ENCODE measurements at places on chromosomes 11 and 22.
A peak's percentile ranks its signal among the peaks of the same experiment; 100 is the strongest.

GRCh38 chr11:93507517-93507916 is 35.7 kb downstream of the SMCO4 start:
- no peak for DNase-seq

GRCh38 chr11:94025690-94026394 is 4.7 kb downstream of the HEPHL1 start:
- DNase-seq, result no peak

- no peak for DNase-seq
Measured at GRCh38 chr22:20762233-20762796, 11.6 kb upstream of the SERPIND1 start.

DNA sequence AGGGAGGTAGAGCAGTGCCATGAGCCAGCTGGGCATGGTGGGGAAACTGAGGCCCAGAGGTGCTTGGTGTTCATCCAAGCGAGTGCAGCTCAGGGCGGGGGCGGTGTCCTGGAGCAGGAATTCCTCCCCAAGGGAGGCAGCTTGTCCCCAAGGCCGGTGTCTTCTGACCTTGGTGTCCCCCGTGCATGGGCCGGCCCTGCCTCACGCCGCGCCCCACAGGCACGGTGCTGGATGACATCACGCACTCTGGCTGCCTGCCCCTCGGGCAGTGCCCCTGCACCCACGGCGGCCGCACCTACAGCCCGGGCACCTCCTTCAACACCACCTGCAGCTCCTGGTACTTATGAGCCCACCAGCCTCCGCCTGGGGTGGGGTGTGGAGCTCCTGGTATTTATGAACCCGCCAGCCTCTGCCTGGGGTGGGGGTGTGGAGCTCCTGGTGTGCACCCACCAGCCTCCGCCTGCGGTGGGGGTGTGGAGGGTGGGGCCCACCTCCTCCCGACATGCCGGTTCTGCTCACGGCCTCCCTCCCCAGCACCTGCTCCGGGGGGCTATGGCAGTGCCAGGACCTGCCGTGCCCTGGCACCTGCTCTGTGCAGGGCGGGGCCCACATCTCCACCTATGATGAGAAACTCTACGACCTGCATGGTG is 6.7 kb downstream of the MUC5B start:
- no peak for DNase-seq

GRCh38 chr22:33792832-33793231 is 127.4 kb downstream of the LARGE1 start:
- DNase-seq, result no peak

DNA sequence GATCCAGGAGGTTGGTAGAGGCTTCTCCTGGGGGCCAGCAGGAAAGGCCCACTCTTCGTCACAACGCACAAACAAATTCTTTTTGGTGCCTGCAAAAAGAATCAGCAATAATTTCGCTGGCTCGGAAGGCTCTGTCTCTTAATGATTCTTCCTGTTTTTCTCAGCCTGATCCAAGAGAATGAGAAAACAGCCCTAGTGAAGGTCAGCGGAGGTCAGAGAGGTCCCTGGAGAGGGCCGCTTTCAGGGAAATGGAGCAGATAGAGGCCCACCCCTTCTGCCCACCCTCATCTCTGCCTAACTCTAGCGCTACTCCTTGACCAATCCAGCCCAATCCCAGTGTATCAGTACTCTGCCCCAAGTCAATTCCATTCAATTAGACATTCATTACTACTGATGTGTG is 19.2 kb downstream of the LRRC55 start:
- no peak for DNase-seq

GRCh38 chr11:94694309-94695060 is 73.7 kb upstream of the AMOTL1 start:
- DNase-seq, result no peak

DNA sequence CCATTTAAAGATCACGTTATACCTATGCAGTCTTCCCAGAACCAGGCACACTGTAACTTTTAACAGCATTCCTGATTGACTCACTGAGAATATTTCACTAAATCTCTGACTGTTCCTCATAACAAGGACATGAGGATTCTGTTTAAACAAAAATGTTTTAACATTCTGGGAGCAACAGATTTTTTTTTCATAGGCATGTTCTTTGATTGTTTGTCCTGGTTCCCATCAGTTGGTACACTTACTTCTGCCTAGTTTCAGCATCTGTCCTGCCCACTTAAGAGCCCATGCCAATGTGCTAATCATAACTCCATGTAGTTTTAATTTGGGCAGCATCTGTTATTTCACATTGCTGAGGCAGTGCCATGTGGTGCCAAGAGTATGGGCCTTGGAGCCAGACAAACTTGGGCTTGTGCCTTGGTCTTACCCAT is 138.5 kb upstream of the CTSC start:
- DNase-seq, result no peak

- DNase-seq, result no peak
Measured at GRCh38 chr11:103587901-103588788, 448.3 kb upstream of the DDI1 start.

DNA sequence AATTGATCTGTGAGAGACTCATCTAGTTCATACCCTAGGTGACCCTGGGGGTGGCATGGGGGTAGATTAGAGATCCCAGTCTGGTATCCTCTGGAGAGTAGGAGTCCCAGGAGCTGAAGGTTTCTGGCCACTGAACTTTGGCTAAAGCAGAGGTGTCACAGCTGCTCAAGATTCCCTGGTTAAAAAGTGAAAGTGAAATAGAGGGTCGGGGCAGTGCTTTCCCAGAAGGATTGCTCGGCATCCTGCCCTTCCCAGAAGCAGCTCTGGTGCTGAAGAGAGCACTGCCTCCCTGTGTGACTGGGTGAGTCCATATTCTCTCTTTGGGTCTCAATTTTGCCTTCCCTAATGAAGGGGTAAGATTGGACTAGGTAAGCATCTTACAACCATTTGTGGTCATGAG is 653 bp downstream of the IL18BP start:
- DNase-seq, result no peak

DNA sequence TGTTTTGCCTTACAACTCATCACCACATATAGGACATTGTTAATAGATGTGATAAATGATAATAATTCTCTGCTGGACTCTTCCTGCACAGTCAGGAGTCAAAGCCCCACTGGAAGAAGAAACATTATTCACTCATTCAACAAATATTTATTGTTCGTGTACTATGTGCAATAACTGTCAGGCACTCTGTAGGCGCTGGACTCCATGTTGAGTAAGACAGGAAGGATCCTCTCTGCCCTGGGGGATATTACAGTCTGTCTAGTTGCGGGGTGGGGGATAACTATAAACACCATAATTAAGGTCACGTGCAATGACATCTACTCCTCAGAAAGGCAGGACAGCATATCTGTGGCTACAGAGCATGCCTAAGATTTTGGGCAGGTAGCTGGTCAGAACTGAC is 281.1 kb downstream of the FAT3 start:
- DNase-seq, result no peak

GRCh38 chr11:94128291-94128745 is 323 bp upstream of the PANX1 start:
- DNase-seq, result peak; percentile 60

GRCh38 chr11:16780698-16781550 is 42.5 kb downstream of the C11orf58 start:
- DNase-seq, result no peak

- DNase-seq, result no peak
Measured at GRCh38 chr22:27142286-27142685, 484.9 kb downstream of the MIAT start.

- DNase-seq, result no peak
Measured at GRCh38 chr11:117580866-117581265, 216.2 kb downstream of the DSCAML1 start.

GRCh38 chr11:15213471-15214231 is 98.9 kb downstream of the INSC start:
- DNase-seq, result no peak

DNA sequence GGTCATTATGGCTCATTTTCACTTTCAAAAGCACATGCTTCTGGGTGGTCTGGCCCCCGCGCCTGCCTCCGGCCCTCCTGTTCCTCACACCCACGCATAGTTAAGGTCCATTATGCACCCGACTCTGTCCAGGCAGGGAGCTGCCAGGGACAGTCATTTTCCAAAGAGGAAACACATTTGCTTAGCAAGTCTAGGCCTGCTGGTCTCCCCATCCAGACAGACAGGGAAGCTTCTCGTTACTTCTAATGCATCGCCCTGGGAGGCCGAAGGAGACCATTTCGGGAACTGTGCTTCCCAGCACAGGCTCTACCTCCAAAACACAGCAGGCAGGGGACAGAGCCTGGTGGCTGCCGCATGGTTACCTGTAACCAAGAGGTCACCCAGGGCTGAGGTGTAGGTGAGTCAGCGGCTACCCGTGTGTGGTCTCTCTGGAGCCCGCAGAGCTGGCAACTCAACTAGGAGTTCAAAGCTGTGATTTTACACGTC is 87.1 kb upstream of the SHANK2 start:
- DNase-seq, result no peak

GRCh38 chr11:60477035-60477445 is 15.5 kb upstream of the MS4A12 start:
- peak; percentile 79 for DNase-seq

DNA sequence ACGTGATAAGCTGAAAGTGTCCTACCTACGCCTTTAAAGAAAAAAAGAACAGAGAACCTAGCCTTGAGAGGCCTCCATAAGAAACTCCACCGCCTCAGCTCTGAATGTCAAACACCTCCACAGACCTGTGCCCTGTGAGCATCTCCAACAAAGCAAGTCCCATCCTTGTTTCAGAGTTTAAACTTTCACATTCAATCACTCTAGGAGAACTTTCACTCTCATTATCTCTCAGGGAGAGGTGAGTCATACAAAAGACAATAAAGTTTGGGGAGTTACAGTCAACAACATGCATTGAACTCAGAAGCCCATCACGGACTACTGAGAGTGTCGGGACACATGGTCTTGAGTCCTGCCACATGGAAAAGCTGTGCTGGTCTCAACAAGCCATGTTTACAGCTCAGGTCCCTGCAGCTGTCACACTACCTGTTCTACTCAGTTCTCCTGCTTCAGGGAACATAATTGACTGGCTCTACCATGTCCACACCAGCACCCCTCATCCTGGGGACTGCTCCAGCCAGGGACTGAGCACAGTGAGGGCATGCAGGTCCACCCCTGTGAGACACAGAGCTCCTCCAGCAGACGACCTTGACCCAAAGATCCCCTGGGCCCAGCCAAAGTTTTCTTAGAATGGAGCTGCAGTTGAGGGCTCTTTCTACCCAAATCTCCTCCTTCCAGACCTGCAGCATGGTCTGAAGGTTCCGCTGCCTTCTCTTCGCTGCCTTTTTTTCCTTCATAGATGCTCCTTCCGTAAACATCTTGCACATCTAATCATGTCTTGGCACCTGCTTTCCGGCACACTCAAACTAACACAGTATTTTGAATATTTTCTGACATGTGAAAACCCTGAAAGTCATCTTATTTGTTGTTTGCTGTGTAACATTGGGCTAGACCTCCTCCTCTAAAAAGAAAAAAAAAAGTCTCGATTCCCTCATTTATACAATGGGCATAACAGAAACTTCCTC is 114.9 kb downstream of the ETS1 start:
- DNase-seq, result peak; percentile 92

- DNase-seq, result no peak
Measured at GRCh38 chr11:18361154-18361553, 33.2 kb upstream of the LDHA start.

GRCh38 chr11:115222218-115222862 is 281.9 kb downstream of the CADM1 start:
- peak; percentile 96 for DNase-seq

DNA sequence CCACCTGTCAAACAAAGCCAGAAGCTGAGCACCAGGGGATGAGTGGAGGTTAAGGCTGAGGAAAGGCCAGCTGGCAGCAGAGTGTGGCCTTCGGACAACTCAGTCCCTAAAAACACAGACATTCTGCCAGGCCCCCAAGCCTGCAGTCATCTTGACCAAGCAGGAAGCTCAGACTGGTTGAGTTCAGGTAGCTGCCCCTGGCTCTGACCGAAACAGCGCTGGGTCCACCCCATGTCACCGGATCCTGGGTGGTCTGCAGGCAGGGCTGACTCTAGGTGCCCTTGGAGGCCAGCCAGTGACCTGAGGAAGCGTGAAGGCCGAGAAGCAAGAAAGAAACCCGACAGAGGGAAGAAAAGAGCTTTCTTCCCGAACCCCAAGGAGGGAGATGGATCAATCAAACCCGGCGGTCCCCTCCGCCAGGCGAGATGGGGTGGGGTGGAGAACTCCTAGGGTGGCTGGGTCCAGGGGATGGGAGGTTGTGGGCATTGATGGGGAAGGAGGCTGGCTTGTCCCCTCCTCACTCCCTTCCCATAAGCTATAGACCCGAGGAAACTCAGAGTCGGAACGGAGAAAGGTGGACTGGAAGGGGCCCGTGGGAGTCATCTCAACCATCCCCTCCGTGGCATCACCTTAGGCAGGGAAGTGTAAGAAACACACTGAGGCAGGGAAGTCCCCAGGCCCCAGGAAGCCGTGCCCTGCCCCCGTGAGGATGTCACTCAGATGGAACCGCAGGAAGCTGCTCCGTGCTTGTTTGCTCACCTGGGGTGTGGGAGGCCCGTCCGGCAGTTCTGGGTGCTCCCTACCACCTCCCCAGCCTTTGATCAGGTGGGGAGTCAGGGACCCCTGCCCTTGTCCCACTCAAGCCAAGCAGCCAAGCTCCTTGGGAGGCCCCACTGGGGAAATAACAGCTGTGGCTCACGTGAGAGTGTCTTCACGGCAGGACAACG is 11.7 kb downstream of the CXCR5 start:
- peak; percentile 79 for DNase-seq

- DNase-seq, result no peak
Measured at GRCh38 chr11:20027556-20028013, 132.7 kb downstream of the DBX1 start.

- no peak for DNase-seq
Measured at GRCh38 chr11:41050791-41051190, 408.7 kb downstream of the LRRC4C start.

DNA sequence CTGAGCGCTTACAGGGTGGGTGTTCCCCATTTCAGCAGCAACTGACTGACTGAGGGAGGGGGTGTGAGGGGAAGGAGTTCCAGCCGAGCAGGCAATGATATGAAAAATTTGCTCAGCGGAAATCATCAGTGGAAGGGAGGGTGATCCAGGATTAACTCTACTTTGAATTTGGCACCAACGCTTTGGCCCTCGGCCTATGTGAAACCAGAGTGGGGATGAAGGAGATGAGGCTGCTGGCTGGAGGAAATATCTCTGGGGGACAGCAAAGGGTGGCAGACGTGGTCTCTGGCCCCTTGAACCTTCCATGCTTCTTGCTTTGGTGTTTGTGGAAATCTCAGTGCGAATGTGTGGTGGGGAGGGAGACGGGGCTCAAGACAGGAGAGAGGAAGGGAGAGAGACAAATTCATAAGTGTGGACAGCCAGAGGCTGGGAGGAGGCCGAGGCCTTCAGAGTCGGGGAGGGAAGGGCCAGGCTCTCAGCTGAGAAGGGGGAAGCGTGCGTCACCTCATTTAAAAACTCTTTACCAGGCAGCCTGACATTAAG is 83.6 kb downstream of the FDX1 start:
- DNase-seq, result no peak

DNA sequence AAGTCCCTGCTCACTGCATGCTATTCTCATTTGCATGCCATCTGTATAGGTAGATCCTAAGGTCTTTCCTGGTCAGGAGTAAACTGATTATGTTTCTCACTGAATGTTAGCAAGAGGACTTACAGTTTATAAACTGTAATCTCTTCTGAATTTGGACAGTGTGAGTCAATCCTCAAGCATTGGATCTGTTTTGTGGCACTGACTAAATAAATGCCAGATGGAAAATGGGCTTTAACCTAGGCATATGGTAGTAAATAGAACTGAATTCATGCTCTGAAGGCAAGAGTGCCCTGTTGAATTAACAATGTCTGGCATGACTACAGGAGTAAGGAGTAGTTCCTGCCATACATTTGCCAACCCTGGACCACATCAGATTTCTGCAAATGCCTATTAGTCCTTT is 11.4 kb downstream of the FAM181B start:
- DNase-seq, result no peak
